Astrocyte of the hippocampus (primary cell): ENCODE measurements at places on chromosomes 7 and 10.

GRCh38 chr7:6482307-6482706 lies 34.6 kb upstream of the DAGLB start:
- no peak for DNase-seq

- no peak for DNase-seq
Measured at GRCh38 chr7:20267482-20267881, 50.3 kb upstream of the MACC1 start.

- no peak for DNase-seq
Measured at GRCh38 chr10:65898055-65898454, 1027.8 kb upstream of the LRRTM3 start.

GRCh38 chr7:13560441-13560840 lies 429.0 kb downstream of the ETV1 start:
- no peak for DNase-seq

DNA sequence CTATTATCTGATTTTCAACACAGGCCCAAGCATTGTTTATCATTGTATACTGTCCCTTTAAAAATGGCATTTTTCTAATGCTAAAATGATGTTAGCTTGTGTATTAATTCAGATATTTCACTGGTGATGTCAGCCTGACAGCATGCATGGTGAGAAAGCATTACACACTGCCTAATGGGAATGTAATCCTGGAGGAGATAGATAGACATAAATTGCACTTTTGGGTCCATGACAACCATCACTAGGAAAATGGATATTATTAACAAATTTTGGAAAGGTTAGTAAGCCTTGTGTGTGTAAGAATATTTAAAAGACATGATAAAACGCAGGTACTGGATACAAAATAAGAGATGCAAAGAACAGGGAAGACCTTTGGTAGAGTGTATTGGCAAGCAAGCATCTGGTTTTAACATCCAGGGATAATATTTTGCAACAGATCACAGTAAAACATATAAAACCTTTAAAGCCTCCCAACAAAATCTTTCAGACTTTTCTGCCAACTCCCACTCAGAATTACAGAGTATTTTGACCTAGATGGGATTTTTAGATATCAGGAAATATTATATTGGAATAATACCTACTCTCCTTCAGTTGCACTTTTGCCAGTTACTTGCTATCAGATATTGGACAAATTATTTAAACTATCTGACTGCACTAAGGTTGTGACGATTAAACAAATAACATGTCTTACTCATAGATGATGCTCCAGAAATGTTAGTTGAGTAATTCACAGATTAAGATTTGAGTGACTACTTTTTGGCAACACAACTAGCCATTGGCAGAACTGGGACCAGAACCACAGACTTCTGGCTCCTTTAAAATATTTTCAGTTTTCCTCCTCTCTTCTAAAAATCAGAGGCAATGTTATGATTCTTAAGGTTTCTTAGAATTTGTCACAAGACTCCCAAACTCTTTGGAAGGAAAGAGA lies 291.6 kb upstream of the SEMA3C start:
- peak; percentile 39 for DNase-seq
